ENCODE measurements at places on chromosomes 2 and 18.

GRCh38 chr2:223418131-223418530 is 184.0 kb downstream of the SCG2 start:
- no peak for DNase-seq

- DNase-seq, result no peak
Observed at GRCh38 chr2:200225951-200226350, 80.5 kb upstream of the SPATS2L start.

DNA sequence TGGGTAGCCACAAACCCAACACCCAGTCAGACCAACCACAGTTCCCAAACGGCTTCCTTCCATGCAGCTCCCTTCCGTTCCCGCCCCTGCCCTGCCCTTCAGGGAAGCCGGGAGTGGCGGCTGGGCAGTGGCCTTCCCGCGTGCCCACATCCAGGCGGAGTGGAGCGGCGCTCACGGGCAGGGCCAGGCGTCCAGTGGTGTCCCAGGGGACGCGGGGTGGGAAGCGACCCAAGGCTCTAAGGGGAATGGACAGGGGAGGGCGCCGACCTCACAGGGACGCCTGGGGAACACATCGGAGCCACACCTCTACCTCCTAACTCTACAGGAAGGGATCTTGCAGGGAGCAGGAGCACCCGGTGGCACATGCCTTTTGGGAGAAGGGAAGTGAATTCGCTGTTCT is 225.9 kb upstream of the MGAT5 start:
- no peak for DNase-seq

DNA sequence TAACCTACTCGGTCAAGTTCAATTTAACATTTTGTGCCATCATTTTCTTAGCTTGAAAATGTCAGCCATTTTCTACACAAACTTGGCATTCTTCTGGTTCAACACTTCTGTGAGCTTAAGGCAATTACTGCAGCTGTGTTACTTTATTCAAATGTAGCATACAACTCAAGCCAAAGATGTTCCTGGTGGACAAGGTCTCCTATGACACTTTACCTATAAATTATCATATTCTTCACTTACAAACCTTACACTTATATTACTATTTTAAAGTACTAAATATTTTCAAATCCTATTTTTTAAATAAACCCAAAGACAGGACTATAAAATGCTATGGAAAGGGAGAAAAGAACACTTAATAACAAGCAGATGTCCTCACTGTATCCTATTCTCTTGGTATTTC is 1045.3 kb downstream of the TSN start:
- DNase-seq, result no peak

- DNase-seq, result no peak
Observed at GRCh38 chr2:168997794-168998193, 33.3 kb downstream of the ABCB11 start.

DNA sequence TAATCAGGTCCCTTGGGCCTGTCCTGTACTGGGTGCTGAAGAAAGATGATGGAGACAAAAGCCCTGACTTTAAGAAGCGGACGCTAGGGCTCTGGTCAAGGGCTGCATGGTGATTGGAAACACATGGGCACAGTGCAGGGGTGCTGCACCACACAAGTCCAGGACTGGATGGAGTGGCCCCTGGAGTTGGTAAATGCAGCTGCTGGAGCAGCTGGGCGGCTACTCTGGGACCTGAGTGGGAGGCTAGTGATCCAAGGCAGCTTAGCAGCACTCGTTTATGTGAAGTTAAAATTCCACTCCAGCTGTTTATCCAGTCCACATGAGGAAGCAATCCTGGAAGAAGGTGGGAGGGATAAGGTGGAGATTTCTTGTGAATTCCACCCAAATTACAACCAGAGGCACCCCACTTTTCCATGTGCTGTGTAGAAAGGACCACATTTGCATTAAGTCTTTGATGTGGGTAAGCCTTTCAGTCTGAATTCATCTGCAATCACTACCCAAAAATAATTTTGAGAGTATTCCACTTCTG is 24.9 kb downstream of the MERTK start:
- no peak for DNase-seq

DNA sequence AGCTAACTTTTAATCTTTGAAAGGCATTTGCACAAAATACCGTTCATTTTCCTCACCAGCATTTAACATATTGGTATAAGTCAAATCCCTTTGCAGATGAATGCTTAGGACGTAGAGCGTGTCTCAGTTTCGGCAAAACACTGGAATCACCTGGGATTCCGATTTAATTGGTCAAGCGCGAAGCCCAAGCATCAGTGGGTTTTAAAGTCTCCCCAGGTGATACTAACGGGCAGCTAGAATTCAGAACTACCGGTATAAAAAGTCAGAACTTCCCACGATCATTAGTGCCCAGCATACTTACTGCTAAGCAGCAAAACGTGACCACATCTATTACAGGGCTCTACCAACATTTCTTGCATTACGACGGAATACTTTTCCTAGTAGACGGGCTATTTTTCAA is 24.6 kb downstream of the ALPK2 start:
- no peak for DNase-seq

DNA sequence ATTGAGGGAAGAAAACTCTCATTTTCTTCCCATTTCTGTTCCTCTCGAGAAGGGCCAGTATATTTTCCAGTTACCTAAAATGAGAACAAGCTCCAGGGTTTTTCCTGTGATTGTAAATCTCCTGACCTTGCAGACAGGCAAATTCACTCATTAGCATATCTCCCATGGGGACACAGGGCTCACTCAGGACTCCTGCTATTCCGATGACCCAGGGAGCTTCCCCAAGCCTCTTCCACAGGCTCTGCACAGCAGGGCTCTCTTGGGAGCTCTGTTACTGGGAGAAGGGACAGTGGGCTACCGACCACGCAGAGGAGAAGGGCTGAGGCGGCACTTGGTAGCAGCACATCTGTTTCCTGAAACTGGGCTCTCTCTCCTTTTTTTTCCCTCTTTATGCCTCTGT is 135.2 kb upstream of the CAPN13 start:
- no peak for DNase-seq

DNA sequence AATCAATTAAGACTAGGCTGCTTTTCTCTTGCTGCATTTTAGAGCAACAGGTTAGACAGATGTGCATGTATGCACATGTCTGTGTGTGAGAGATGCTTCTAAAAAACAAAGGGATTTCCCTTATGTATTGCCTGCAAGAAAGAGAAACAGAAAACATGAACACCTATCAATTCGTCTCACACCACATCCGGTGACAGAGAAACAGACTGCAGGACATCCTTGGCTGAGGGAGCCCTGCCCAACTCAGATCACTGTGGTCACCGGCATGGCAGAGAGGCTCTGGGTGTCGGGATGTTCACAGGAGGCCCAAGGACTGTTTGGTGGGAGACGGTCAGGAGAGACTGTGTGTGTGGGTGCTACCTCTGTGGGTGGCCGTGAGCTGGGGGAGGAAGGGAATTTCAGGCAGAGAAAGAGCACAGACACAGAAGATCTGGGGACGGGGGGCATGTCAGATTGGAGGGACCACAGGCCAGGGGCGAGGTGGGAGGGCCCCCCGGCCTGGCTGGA is 24.9 kb downstream of the FHL2 start:
- no peak for DNase-seq

DNA sequence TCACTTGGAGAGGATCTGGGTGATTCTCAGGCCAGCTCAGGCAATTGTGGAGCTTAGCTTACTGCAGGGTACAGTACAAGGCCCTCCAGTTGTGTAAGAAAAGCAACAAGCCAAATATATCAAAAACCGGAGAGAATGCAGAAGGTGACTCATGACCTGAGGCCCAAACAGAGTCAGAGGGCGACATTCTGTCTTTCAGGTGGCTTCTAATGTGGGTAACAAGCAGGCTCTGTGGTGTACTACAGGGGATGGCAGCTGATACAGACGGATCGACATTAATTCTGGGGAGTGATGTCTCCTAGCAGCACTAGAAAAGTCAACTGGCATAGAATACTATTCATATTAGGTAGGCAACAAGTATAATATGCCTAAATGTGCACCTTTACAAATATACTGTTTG is 219.5 kb upstream of the SOX11 start:
- DNase-seq, result no peak

DNA sequence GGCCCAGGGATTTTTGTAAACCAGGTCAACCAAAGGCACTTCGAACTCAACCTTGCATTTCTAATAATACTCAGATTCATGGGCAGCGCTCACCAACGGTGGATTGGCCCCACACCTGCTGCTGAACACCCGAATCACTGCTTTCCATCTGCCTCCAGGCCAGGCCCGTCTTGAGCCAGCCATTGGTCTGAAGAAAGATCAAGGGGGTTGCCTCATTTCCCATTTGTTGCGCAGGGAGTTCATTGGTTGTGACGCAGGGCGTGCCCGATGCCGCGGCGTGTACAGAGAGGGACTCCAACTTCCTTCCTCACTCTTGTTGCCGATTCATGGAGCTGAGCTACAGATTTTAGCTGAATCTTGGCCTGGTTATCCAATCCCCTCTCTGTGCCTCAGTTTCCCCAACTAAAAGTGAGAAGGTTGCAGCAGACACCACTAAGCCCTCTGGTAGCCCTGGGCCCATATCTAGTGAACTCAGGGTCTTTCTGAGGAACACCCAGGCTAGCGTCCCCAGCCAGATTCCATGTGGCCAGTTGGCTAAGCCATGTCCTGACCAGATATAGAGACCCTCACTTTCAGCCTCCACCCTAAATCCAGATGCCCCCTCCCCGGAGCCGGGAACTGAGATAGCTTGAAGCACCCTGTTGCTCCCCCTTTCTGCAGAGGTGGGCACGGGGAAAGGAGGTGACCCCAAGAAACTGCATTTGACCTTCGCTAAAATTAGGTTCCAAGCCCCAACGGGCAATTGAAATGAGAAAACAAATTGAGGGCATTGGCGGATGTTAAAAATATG is 60.9 kb upstream of the HPCAL1 start:
- DNase-seq, result no peak

DNA sequence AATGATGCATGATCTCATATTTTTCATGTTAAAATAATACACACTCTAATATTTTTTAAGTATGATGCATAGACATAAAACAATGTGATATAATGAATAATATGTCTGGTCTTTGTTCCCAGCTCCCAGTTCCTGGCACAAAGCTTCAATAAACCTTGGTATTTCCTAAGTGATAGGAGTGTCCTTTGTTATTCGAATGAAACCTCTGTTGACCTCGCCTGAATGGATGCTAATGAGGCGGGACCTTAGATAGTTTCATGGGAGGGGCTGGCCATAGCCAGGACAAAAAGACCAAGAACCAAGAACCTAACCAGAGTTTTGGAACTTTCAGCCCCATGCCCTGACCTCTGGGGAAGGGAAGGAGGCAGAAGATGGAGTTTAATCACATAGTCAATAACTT is 257.7 kb upstream of the COPS8 start:
- no peak for DNase-seq

DNA sequence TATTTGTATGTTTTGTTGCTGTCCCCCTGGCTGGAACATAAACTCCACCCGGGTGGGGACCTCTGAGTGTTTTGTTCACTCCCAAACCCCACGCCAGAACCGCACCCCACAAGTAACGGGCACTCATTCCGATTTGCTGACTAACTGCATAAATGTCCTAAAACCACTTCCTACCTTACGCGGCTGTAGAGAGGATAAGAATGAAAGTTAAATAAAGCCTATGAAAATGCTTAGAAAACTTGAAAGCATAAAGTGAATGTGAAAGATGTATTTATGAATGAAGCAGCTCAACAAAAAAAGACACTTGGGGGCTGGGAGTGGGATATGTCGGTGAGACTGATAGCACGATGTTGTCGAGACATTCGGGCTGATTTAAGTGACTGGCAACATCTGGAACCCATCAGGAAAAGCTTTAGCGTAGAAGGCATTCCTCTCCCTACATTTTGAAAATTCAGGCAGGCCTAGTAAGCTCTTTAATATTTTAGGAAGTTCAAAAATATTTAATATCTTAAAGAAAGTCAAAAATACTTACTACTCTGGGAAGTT is 206.7 kb downstream of the SH3RF3 start:
- no peak for DNase-seq

GRCh38 chr2:67041051-67041450 is 356.1 kb upstream of the ETAA1 start:
- DNase-seq, result no peak

GRCh38 chr18:7729868-7730267 is 162.8 kb downstream of the PTPRM start:
- DNase-seq, result no peak

- no peak for DNase-seq
Observed at GRCh38 chr18:74303936-74304335, 11.7 kb upstream of the C18orf63 start.

- DNase-seq, result no peak
Observed at GRCh38 chr2:103525756-103526155, 763.9 kb downstream of the TMEM182 start.

GRCh38 chr18:71529703-71530303 is 1014.3 kb downstream of the CBLN2 start:
- no peak for DNase-seq

DNA sequence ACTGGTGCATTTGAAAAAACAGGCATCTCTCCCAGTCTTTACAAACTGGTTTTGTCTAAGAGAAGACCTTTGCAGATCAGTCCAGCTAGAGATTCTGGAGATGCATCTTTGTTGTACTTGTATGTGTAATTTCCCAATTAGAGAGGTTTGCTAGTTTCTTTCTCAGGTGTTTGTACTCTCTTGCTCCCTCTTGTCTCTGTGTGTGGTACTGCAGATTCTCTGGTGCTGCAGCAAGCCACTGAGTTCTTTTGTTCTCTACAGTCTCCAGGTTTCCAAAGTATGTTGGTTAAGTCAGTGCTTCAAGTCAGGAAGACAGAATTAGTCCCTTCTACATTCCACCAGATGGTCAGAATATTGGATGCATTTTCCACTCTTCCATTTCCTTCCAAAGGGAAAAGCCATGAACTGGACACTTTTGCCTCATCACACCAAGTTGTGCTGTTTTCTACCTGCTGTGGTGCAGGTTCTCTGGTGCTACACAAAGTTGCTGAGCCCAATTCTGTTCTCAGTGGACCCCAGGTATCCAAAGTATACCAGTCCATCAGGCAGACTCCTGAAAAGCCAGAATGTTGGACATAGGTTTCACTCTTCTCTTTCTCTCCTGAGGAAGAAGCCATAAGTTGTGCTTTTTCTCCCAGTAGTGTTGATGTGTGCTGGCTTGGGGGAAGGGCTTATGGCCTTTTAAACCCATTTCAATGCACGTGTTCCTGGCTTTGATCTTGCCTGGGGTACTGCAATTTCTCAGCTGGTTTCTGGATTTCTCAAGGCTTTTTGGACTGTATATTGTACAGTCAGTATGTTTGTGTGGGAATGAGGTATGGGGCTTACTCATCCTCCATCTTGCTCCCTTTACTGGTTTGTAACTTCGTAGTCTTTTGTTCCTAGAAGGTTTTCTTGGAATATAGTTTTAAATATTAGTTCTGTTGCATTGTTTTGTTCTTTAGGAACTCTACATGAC is 29.8 kb downstream of the EPC2 start:
- no peak for DNase-seq

All from stimulated activated CD8-positive, alpha-beta memory T cell treated with anti-CD3 and anti-CD28 coated beads, Interleukin-7, amount 100 ng/mL, for 1 hour (primary cell).